ENCODE measurements at places on chromosomes 11 and 22.

- DNase-seq, result no peak
These were observed 121.2 kb upstream of the VPREB1 start for GRCh38 chr22:22123118-22123959.

DNA sequence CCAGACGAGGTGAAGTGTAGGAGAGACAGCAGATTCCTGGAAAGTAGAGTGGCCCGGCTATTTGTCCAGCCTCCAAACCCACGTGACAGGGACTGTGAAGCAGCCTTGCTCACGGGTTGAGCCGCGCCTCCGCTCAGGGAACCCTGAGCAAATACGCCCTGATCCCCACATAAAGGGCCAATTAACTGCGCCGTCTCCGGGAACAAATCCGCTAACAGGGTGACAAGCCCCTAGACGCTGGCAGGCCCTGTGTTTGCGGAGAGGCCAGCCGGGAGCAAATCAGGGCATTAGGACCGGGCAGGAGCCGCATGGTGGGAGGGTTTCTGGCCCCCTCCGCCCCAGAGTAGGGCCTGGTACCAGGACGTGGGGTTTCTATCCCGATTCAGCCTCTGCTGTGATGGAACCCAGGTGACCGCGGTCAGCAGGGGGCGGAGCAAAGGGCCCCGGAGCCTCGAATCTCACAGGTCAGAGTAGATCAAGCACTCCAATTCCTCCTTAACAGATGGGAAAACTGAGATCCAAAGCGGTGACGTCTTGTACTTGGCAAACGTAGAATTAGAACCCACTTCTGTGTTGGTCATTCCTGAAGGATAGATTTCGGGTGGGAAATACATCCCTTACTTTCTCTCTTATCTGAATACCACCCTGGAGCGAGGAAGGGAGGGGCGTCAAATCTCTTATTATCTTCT is 2.0 kb upstream of the ROBO3 start:
- DNase-seq, result no peak

DNA sequence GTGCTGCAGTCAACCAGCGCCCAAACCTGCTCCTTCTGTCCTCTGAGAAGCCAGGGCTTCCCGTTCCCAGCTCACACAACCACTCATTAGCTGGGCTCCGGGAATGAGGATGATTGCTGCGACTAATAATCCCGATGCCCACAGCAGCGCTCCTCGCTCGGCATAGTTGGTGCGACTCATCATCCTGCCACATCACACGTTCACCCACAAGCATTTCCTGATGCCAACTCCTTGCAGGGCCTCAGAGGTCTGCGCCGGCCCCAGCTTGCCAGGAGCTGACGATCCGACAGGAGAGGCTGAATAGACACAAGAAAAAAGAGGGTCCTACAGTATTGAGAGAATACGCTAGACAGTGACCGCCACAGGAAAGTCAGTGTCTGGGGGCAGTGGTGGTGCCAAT is 10.6 kb upstream of the CSNK1E start:
- no peak for DNase-seq

GRCh38 chr11:80993536-80993935 is 1552.7 kb upstream of the TENM4 start:
- DNase-seq, result no peak

DNA sequence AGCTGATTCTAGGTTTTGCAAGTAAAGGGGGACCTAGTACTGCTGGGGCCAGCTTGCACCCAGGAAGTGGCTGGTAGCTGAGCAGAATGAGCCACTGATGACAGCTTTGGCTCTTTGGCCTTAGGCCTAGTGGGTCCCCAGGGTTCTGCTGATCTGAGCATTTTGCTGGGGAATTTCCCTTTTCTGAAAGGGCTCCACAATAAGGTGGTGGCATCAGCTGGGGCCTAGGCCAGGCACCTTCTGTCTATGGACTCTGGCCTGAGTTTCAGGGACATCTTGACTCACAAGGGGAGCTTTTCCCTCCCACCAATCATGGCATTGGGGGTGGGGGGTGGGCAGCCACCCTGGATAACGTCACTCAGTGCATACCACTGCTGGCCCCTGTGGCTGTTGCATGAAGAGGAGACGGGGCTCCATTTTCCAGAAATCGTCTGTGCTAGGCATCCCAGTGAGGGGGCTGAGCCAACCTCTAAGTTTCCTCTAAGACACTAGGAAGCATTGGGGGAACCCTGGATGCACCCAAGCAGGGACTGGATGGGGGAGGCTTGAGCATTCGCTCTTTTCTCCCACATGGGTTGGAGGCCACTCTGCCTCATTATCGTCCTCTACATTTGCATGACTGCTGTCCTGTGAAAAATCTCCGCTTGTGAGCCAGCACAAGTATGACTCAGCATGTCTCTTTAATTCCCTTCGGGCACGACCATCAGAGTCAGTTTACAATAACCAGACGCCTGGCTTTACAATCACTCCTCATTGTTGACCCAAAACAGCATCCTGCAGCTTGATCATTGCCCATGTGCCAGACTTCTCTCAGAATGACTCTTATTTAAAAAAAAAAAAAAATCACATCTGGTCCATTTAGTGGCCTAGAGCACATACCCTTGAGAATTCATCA is 145.0 kb upstream of the THY1 start:
- no peak for DNase-seq

DNA sequence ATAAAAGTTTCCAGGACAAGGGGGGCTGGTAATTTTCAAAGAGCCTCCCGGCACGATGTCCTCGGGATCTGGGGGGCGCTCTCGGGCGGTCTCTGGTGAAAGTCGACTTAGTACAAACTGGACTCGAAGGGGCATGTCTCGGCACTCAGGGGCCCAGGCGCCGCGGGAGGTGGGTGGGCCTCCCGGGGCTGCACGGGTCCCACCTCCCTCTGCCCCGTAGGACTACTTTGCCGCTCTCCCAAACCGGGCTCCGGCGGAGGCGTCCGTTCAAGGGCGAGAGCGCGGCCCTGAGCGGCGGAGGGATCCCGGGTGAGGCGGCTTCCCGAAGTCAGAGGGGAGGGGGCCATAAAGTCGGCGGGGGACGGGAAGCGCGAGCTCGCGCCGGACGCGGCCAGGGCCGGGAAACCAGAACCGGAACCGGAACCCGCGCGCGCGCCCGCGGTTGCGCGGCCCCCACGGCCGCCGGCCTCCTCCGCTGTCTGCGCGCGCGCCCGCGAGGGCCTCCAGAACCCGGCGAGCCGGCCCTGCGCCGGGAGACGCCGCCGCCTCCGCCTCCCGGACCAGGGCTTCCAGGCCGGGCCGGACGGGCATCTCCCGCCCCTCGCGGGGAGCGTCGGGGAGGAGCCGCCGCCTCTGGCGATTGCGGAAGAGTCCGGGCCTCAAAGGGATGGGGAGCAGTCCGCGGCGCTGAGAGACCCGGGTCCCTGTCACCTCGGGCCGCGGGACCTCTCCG is at the start of gene ARHGEF12:
Gene ARHGEF12, plus strand, starts transcription at position 506 of the 733 bp plus-strand sequence. CDS start 831 bp downstream, outside the sequence.
- DNase-seq, result peak; percentile 74

DNA sequence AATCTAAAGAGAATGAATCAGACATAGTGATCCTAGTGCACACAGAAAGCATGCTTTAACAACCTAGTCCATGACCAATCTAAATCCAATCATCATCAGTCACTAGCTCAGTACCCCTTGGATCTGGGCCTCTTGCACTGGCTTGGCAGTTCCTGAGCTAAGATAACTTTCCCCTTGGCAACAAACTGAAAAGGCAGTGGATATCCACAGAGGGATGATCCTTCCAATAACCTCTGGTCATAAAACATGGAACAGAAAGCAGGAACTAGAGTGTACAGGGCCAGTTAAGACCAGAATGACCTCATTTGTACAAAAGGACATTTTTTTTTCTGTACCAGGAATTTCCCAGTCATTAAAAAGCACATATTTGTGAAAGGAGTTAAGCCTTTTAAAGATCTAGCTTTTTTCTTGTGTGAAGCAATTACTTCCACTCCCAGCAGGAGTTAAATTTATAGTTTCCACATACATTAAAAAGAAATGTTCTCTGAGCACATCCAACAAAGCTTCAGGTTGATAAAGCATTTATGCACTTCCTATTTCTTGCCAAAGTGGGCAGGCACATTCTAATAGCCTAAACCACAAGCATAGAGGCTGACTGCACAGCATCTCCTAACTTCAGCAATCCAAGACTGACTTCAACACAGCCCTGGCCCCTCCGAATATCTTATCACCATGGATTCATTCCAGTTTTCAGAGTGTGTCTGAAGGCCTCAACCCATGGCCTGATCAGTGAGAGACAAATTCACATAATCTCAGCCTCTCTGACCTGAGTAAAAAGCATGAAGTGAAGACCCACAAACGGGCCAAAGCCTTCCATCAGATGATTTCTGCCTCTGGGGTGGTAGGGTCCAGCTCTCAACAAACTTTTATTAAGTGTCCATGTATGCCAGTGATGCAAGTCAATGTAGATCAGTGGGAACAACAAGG is 29.9 kb downstream of the GUCY1A2 start:
- no peak for DNase-seq

GRCh38 chr11:114762408-114762807 is 84.1 kb downstream of the NXPE2 start:
- no peak for DNase-seq

- DNase-seq, result no peak
These were observed 11.7 kb upstream of the MPEG1 start for GRCh38 chr11:59224351-59224928.

DNA sequence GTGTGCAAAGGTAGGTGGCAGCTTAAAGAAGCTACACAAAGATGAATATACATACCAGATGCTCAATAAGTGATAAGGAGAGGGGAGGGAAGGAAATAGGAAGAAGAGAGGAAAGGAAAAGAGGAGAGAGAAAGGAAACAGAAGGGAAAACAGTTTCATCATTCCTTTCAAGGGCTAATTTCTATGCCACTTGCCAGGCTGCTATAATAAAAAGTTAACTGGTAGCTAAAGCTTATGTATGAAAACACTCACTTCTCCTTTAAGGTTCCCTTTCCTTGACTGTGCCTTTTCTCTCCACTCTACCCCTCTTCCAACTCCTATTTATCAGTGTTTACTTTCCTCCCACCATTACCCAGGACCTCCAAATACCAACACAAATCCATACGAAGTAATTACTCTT is 347.9 kb downstream of the DLG2 start:
- no peak for DNase-seq

- no peak for DNase-seq
These were observed 31.2 kb downstream of the FLI1 start for GRCh38 chr11:128724891-128725611.

DNA sequence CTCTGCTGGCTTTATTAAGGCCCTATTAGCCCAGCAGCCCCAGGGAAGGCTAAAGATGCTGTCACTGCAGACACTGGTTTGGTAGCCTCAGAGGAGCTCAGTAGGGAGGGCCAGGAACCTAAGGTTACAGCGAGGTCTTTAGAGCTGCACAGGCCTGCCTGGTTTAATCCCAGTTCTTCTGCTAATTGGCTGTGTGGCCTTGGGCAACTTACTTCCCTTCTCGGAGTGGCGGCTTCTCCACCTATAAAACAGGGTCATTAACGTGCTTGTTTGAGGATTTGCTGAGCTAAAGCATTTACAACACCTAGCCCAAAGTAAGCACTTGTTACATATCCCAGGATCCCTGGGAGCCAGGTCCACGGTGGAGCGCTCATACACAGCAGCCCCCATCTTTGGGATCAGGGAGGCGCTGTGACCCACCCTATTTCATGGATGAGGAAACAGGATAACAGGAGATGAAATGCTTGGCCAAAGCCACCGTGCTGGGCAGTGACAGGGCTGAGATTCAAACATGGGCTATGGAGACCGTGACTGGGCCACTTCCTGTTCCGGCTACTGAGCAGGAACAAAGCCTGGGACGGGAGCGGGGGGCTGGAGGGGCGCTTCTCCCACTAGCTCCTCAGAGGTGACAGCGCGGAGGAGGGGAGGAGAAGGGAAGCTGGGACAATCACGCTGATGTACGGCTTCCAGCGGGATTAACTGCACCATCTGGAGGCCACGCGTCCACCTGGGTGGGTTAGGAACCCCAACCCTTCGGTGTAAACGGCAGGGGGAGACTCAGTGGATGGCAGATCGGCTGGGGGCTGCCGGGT is 61.5 kb downstream of the IGLL1 start:
- no peak for DNase-seq

DNA sequence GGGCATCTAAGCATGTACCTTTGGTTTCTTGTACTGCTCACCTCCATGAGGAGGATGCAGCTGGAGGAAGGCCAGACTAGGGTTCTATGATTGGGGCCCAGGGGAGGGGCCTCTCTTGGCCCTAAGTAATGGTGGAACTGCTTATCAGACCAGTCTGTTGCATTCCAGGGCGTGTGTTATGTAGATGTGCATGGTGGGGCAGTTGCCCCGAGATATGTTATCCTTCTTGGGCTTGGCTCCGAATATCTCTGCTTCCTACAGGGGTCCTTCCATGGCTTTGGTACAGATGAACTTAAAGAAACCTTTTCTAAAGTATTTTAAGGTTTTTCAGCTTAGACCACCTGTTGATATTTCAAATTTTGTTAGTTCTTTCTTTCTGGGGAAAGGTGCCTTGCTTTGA is 126.0 kb downstream of the SWAP70 start:
- DNase-seq, result no peak

DNA sequence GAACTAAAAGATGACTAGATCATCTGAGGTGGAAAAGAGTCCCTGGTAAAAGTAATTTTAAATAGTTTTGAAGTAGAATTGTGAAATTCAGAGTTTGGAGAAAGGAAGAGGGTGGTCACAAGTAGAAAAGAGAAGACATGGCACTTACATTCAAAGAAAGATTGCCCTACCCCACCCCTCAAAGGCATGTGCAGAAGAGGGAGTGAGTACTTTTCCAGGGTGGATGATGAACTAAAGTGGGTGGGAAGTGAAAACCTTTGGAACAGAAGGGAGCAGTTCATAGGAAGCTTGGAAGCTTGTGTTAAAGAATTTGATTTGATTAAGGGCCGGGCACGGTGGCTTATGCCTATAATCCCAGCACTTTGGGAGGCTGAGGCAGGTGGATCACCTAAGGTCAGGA is 23.6 kb downstream of the SREBF2 start:
- DNase-seq, result no peak

DNA sequence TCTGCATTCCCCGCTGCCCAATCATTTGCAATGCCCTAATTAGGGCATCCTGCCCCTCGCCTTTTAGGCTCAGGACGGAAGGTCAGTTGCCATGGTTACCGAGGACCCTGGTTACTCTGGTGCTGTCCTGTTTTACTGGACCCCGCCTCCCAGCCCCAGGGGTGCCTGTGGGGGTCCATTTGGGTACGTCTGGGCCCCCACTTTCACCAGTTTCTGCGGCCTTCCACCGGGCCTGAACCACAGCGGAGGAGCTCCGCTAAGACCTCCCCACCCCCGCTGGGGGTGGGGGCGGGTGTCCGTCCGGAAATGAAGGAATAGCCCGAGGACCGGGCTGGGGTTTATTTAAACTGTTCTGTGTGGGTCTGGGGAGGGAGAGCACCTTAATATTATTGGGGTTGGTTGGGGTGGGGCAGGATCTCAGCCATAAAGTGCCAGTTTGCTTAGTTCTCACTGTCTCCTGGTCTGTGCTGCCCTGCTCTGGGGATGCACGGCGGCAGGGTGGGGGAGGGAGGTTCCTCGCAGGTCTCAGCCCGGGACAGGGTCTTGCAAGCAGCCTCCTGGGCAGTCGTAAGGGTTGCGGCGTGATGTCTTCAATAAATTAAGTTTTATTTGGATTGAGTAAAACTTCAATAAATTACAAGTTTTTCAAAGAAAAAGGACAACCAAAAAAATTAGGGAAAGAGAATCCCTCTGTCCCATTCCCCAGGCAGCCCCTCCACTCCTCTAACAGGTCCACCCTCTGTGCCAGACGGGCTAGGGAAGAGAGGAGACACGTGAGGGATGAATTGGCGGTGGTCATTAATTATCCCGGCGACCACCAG is 5.3 kb downstream of the PHOX2A start:
- no peak for DNase-seq

GRCh38 chr11:78995171-78995570 is 420.5 kb upstream of the NARS2 start:
- no peak for DNase-seq

GRCh38 chr11:86408845-86409244 is 34.2 kb downstream of the CCDC81 start:
- no peak for DNase-seq

- no peak for DNase-seq
These were observed 13.0 kb downstream of the ACO2 start for GRCh38 chr22:41481925-41482318.

Measured in NK-92 treated with Interleukin-12 subunit alpha and Interleukin-12 subunit beta, amount 100 ng/mL, for 24 hours (cell line).